ENCODE measurements at places on chromosomes 16 and 17.

GRCh38 chr16:4381072-4381934, 9.7 kb downstream of the VASN start:
- H3K36me3 ChIP-seq, result peaks cover 7% of the 10 kb centered on the region
- peaks cover 72% of the 10 kb centered on the region for H3K4me1 ChIP-seq
- no peak for DNase-seq
- H3K4me3 ChIP-seq, result no peak overlapping the region
- H3K27ac ChIP-seq, result peak overlapping the region; percentile 100

GRCh38 chr16:86042996-86043725, 144.2 kb downstream of the IRF8 start:
- H3K4me3 ChIP-seq, result no peak overlapping the region
- no peak for DNase-seq
- H3K27ac ChIP-seq, result no peak overlapping the region
- no peaks in the 10 kb centered on the region for H3K4me1 ChIP-seq
- peaks cover 37% of the 10 kb centered on the region for H3K27me3 ChIP-seq

- DNase-seq, result peak; percentile 18
- H3K27ac ChIP-seq, result no peak overlapping the region
- no peak overlapping the region for H3K4me3 ChIP-seq
- no peaks in the 10 kb centered on the region for H3K27me3 ChIP-seq
- H3K4me1 ChIP-seq, result peaks cover 27% of the 10 kb centered on the region
Measured at GRCh38 chr17:42251115-42251514, 25.1 kb downstream of the STAT5B start.

DNA sequence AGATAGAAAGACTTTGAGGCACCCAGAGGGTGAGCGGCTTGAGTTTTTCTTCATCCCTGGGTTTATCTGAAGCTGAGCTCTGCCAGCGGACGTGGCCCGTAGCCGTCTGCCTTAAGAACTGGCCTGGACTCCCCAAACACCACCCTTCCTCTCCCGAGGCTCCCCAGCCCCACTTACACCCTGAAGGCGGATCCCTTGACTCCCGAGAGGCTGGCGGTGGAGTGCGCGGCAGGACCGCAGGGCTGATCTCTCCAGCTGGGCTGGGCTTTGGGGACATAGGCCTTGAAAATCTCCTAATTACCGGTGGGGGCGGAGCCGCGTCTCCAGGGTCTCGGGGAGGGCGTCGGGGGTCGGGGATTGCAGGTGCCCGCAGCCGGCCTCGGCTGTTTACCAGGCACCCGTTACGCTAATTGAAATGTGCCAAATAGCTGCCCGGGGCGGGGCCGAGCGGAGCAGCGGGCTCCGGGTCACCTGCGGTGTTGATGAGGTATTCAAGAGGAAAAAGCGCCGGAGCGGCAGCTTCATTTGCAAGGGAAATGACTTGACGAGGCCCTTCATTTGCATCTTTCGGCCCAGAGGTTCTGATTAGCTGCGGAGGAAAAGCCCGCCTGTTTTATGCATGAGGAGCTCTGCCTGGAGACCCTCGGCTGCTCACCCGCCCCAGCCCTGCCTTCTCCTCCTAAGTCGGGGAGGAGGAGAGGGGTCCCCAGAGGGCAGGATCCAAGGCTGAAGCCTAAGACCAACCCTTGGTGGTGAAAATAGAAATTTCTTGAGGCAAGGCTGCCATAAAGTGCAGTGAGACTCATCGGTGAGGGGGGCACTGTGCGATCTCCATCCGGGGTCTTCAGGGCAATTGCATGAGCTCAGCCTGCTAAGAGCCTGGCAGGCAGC, 100.7 kb downstream of the MGAT5B start:
- H3K4me1 ChIP-seq, result no peaks in the 10 kb centered on the region
- H3K27ac ChIP-seq, result no peak overlapping the region
- no peak for DNase-seq
- no peak overlapping the region for H3K4me3 ChIP-seq
- H3K27me3 ChIP-seq, result peaks cover 81% of the 10 kb centered on the region

DNA sequence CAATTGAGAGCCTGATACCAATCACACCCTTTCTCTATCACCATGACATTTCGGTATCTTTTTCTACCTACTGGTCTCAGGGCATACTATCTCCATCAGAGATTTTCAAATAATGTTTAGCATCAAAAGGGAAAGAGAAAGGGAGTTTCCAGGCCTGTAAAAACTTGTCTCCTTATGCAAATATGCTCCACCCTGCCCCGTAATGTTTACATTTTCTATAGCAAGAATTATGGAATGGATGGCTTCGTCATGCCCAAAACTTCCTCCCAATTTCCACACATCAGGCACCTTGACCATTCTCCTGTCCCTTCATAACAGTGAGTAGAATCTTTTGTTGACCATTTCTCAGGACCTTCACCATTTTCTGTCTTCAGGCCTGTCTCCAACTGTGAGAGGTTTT, 30.9 kb upstream of the HLF start:
- H3K36me3 ChIP-seq, result no peaks in the 10 kb centered on the region
- H3K27ac ChIP-seq, result no peak overlapping the region
- peaks cover 11% of the 10 kb centered on the region for H3K4me1 ChIP-seq
- peaks cover 10% of the 10 kb centered on the region for H3K27me3 ChIP-seq
- DNase-seq, result no peak
- H3K4me3 ChIP-seq, result no peak overlapping the region

DNA sequence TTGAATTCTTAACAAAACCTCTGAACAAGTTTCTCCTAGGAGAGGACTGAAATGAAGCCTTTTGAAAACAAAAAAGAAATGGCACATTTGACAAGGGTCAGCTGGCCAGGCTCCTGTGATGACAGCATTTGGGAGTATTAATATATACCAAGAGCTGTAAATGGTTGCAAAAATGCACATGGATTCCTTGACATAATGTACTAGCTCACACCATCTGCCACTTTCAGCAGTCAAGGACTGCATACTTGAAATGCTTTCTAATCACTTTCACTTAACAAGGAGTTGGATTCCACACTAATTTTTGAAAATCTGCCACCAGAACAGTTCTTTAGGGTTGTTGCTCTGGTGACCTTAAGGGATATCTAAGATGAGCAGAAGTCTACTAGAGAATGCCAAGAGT, 236.7 kb upstream of the TOX3 start:
- no peak overlapping the region for H3K4me3 ChIP-seq
- no peaks in the 10 kb centered on the region for H3K27me3 ChIP-seq
- no peak overlapping the region for H3K27ac ChIP-seq
- no peaks in the 10 kb centered on the region for H3K4me1 ChIP-seq
- no peaks in the 10 kb centered on the region for H3K36me3 ChIP-seq

GRCh38 chr16:73383195-73383987, 335.5 kb upstream of the ZFHX3 start:
- H3K36me3 ChIP-seq, result no peaks in the 10 kb centered on the region
- H3K4me1 ChIP-seq, result no peaks in the 10 kb centered on the region
- H3K4me3 ChIP-seq, result no peak overlapping the region
- no peak overlapping the region for H3K27ac ChIP-seq
- H3K27me3 ChIP-seq, result peaks cover 4% of the 10 kb centered on the region

DNA sequence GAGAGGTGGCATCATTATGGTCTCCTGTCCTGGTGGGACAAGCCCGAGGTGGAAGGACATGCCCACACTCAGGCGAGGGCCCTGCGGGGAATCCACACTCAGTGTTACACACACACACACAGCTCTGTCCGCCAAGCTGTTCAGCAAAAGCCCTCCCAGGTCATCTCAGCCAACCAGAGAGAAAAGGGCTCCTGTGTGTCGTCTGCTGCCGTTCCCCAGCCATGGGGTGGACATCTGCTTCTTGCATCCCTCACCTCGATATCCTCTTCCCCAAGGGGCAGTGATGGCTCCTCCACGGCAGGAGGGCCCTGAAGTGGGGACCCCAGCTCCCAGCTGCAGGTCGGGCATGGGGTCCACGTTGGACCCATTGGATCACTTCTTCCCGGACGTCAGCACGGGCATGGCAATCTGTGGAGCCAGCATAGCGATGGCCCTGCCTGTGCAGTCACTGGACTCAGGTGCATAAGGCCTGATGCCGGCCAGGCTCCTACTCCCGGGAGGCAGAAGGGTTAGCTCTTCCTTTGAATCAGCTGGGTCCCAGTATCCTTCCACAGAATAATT, 290.1 kb downstream of the C16orf95 start:
- H3K27me3 ChIP-seq, result peaks cover 86% of the 10 kb centered on the region
- H3K4me3 ChIP-seq, result no peak overlapping the region
- no peaks in the 10 kb centered on the region for H3K36me3 ChIP-seq
- H3K27ac ChIP-seq, result no peak overlapping the region
- no peak for DNase-seq

DNA sequence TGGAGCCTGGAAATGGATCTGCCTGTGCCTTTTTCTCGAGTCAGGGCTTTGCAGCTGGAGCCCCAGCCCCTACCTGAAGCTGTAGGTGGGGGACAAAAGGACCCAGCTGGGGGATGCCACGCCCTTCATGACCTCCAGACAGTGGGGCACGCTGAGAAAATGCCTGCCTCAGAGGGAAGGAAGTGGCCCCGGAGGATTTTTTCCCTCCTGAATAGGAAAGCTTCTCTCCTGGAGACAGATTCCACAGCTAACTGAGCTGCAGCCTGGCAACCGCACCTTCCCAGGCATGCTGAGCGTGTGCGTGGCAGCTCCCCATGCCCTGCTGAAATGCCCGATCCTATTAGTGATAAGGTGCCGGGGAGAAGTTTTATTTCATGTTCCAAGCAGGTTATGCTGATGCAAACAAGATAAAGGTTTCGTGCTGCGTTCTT, 58.0 kb downstream of the AIPL1 start:
- H3K4me3 ChIP-seq, result no peak overlapping the region
- no peak for DNase-seq
- H3K36me3 ChIP-seq, result no peaks in the 10 kb centered on the region

Measured in GM23248 (cell line).